Activated T-helper 9 cell treated with anti-CD3 and anti-CD28 coated beads, Interleukin-2, amount 50 U/mL, for 16 hours (primary cell): ENCODE measurements at places on chromosomes 2 and 18.
A peak's percentile ranks its signal among the peaks of the same experiment; 100 is the strongest.

DNA sequence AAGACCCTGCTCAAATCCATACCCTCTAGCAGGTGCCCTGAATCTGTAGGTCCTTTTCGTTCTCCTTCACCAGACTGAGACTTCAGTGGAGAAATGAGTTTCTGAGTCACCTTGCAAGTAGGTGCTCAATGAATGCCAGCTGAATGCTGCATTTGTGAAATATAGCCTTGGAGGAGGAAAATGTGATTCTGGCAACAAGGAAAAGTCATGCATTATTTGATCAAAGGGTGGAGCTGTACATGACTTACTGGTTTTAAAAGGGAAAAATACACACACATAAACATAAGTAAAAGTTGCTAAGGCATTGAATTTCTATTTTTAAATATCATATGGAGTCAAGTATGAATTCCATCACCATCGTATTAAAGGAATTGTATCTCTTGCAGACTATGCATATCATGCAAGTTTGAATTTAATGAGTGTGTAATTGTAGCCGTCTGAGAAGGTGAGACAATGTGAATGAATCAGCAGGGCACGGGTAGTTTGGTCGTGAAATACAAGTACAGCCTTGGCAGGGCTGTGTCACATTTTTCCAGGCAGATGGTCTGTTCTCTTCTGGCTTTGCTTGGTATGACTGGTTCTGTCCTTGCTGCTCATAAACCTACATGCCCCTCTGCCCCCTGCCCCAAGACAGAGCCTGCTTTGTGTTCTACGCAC lies 160.8 kb downstream of the COL6A3 start:
- DNase-seq = no peak

- DNase-seq = peak; percentile 7
These were observed 1.0 kb upstream of the BMPR2 start for GRCh38 chr2:202375033-202375608.

DNA sequence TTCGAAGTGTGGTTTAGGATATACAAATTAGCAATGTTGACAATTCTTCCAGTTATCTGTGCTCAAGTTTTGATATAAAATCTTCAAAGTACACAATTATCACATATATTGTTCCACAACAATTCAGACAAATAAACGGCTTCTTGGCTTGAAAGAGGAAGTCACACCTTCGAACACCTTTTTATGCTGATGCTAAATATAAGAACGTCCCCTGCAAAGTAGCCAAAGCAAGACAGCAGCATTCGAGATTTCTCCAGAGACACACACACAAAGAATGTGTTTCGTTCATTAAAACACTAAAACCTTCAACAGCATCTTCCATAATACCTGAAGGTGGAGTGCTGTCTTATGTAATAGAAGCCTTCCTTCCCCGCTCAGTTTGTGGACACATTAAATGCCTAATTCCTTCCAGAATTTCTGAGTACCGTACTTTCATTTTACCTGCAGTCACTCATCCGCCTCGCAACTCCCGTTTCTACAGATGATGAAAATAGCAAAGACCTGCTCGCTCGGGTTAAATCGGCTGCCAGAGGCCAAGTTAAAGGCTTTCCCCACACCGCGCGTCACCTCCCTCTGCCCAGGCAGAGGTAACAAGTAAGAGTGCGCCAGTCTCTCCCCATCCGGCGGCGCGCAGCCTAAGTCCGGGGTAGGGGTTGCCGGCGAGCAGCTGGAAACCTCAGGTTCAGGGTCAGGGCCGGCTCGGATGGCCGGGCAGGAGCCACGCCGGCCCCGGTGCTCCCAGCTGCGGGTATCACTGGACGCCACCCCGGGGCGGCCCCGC lies 847 bp downstream of the SERPINE2 start:
- no peak for DNase-seq

GRCh38 chr2:219578811-219579613 lies 6.9 kb downstream of the INHA start:
- no peak for DNase-seq
